ENCODE measurements at places on chromosomes 11 and 22.

- peak; percentile 51 for DNase-seq
Measured at GRCh38 chr11:107770551-107770951, 58.7 kb upstream of the SLN start.

DNA sequence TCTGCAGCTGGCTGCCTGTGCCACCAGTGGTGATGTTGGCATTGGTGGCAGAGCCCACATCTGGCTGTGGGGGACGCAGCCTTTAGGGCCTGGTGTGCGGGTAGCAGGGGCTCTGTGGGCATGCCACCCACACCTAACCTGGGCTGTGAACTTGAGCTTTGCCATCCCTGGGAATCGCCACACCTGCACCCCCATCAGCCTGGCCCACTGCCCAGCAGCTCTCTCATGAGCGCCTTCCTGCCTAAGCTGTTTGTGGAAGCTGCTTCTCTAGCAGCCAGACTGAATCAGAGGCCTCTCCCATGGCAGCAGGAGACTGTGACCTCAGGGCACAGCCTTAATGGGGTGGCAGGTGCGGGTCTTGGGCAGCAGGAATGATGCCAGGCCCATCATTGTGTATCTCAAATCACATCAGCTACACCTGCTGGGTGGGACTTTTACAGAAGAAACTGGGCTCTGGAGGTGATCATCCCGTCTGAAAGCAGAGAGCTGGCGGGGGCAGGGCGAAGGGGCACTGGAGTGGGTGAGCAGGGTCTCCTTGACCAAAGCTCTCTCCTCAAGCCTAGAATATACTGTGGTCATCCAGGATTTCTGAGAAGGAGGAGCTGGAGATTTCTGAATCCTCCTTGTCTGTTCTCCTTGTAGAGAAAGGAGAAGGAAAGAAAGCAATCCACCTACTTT, 17.8 kb upstream of the CARS1 start:
- DNase-seq: peak; percentile 36

DNA sequence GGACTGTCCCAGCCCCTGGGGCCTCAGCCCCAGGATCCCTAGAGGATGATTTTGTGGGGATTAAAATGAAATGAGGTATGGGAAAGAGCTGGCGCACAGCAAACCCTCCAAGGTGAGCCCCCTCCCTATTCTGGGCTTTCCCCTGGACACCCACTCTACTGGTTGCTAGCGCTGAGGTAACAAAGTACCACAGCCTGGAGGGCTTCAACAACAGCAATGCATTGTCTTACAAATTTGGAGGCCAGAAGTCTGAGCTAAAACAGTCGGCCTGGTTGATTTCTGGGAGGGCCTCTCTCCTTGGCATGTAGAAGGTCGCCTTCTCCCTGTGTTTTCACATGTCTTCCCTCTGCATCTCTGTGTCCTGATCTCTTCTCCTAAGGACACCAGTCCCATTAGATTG, 913.6 kb downstream of the NTM start:
- no peak for DNase-seq

GRCh38 chr22:37198258-37199102, 10.4 kb upstream of the C1QTNF6 start:
- DNase-seq: peak; percentile 81

GRCh38 chr11:111981270-111981669, 43.9 kb upstream of the DLAT start:
- no peak for DNase-seq

GRCh38 chr22:46547883-46548244, 10.4 kb upstream of the CELSR1 start:
- peak; percentile 32 for DNase-seq

DNA sequence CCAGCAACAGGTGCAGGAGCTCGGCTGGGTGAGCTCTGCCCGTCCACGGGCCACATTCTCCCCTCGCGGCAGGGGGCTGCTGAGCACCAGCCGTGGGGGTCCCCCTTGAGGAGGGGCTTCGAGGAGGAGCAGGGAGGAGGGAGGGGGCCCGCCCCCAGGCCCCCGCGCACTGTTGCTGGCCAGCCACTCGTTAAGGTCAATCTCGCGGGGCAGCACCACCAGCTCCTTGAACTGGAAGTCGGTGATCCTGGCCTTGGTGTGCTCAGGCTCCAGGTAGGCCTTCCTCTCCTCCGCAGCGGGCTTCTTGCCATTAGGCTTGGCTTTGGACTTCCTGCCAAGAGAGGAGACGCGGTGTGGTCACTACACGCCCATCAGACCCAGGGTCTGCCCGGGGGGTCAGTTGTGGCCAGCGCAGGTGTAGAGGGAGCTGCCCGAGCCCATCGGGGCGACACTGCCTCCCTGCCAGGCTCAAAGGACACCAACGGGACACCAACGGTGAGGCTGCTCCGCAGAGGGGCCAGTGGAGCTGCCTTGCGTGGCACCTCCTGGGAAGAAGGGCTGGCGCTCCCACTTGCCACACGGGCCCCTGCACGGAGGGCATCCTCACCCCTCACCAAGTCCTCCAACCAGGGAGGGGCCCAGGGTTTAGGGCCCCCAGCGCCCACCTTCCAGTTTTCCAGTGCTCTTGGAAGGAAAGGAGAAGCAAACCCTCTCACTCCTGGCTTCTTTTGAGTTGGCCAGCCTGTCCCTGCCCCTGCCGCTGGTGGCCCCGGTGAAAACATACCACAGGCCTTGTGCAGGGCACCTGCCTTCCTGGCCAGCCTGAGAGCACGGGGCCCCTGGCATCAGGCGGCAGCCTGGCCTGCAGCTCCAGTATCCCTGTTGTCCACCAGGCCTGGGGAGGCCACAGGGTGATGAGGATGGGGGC, 5.8 kb downstream of the MOB2 start:
- DNase-seq: no peak
